ENCODE measurements at places on chromosomes 12 and 14.

- no peak for DNase-seq
Observed at GRCh38 chr12:125852116-125852515, 786.9 kb downstream of the AACS start.

- DNase-seq, result no peak
Observed at GRCh38 chr14:88790501-88791251, 2.1 kb downstream of the EML5 start.

- no peak for DNase-seq
Observed at GRCh38 chr12:18192119-18192518, 69.2 kb upstream of the PIK3C2G start.

DNA sequence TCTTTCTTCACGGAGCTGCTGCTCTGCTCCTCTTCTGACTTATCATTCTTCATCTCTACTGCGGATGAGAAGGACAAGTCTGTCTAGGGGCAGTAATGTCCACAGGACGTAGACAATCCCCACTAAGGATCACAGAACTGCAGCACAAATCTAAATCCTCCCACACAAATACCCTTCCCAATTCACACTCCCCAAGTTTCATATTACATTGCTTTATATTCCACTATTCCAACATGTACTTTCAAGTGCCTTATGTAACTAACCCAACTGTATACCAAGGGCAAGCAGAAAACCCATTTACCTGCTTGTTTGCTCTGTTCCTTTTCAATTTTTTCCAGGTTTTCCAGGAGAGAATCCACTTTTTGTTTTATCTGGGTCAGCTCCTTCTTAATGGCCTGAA is 55.6 kb upstream of the OR5AU1 start:
- DNase-seq, result no peak

DNA sequence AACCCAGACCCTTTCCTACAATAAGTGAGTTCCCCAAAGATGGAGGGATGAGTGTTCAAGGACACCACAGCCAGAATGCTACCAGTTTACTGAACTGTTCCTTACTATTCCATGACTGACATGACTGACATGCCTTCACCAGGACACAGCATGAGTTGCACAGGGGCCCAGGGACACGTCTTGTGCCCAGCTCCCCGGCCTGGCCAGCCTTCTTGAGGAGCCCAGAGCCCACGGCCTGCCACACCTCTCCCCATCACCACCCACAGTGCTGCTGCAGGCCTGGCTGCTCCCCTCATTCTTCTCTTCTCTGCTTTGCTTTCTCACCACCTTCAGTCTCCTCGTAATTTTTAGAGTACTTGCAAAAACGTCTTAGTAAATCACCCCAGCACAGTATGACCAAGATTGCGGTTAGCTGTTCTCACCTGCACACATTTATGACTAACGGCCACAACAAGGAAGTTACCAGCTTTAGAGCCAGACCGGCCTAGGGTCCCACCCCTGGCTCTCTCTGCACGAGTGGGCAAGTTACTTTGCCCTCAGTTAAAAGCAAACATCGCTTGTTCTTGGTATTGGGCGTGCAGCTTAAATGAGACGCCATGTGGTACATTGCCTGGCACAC is 18.5 kb downstream of the PPP2R5E start:
- DNase-seq, result no peak

DNA sequence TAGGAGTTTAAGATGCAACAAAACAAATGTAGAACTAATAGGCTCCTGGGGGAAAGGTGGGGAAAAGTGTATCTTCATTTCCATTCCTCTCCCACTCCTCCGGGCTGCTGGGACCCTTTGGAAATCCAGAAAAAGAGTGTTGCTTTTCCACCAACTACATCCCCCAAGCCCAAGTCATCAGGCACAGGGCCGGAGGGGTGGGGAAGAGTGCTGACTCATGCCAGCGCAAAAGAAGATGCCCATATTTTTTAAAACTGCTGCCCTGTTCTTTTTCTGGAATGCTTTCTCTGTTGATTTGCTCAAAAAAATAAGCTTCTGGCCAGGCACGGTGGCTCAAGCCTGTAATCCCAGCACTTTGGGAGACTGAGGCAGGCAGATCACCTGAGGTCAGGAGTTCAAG is 70.9 kb downstream of the TBK1 start:
- DNase-seq, result no peak

- DNase-seq, result no peak
Observed at GRCh38 chr12:63869656-63870055, 25.2 kb downstream of the SRGAP1 start.

DNA sequence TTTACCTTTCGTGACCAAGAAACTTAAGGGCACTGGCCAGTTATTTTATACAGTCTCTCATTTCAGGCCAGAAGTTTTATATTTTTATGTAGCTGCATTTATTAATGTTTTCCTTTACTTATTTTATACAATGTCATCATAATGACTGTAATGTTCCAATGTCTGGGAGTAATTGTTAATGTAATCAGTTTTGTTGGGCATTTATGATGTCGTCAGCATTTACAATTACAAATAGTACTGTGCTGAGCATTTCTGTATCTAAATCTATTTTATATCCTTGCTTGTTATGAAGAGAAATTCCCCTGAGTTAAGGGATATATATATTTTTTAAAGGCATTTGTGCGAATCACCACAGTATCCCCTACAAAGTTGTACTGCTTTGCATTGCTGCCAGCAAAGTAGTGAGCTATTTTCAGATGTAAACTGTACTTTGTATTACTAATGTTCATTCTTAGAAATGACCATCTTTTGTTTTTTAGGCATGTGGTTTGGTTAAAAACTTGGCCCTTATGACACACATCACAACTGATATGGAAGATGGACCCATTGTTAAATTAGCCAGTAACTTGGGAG is 74.4 kb downstream of the POLR3B start:
- DNase-seq, result no peak

DNA sequence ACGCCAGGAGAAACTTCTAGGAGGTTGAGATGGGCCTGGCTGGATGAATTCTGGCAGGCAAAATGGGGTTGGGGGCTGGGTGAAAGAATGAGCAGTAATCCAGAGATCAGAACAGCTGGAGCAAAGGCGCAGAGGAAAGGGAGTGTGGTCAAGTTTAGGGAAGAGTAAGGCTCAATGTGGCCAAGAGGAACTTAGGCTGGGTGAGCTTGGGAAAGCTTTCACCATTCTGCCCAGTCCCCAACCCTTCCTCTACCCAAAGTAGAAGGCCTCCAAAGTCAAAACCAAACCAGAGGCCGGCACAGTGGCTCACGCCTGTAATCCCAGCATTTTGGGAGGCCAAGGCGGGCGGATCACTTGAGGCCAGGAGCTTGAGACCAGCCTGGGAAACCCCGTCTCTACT is 10.2 kb upstream of the RABGGTA start:
- no peak for DNase-seq

DNA sequence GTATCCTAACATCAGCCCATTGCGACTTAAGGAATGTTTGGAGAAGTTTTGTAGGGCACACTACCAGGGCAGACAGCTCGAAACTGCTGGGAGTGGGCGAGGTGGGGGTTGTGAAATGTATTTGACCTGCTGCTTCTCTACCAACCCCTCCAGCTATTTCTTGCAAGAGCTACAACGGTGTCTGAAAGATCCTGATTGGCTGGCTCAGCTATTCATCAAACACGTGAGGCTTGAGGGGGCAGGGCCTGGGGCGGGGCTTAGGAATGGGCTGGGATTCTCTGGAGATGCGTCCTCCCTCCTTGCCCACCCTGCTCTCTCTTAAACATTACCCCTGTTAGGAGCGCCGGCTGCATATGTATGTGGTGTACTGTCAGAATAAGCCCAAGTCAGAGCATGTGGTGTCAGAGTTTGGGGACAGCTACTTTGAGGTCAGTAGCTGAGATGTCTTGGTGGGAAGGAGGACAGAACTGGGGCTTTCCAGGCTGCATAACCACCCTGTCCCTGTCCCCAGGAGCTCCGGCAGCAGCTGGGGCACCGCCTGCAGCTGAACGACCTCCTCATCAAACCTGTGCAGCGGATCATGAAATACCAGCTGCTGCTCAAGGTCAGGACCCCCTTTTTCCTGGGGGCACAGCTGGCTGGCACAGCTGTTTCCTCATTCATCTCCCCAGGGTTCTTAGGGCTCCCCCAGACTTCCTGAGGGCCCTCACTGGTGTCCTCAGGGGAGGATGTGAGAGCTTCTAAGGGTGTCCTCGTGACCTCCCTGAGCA is 3.1 kb downstream of the ARHGEF25 start:
- DNase-seq, result peak; percentile 90

DNA sequence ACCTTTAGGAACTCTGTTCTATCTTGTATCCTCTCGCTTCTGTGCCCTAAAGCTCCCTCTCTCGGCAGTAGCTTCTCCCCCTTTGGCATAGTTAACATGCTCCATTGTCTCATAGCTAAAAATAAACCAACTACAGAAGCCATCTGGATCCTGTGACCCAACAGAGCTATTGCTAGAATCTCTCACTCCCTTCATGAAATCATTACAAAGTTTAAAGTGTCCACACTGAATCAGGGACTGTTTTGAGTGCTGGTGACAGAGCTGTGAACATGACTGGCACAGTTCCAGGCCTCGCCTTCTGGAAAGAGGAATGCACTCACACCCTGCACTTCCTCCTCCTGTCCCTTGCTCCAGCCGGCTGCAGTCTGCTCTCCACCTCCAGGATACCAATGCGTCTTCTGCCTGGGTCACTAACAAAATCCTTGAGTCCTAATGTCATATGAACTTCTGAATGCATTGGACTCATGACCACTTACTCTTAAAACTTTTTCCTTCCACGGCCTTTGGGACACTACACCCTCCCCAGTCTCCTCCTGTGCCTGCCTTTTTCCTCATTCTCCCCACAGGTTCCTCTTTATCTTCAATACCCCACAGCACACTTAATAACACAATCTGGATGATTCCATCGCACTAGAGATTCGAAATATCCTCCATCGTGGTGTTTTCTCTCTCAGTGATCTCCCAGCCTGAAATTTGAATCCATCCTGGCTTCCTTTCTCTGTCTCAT is 13.2 kb downstream of the PLBD1 start:
- DNase-seq, result no peak

- DNase-seq, result no peak
Observed at GRCh38 chr12:119417440-119417839, 82.9 kb downstream of the CCDC60 start.

DNA sequence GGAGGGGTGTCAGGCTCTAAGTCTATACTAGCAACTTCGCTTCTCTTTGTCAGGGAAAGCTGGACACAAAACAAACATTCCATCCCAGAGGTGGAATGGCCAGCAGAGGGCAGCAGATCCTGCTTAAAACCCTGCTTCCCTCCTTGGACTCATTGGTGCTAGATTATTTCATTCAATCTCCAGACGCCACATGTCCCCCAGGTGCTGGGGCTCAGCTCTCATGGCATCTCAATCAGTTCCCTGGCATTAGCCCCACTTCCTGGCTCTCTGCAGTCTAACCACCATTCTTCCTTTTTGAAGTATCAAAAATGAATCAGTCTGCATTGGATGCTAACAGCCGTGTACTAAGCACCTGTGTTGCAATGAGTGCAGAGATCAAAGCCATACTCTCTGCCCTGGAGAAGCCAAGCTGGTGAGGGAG is 8.1 kb upstream of the PPP1R1A start:
- DNase-seq, result peak; percentile 64

GRCh38 chr14:35992816-35993683 is 166.9 kb downstream of the BRMS1L start:
- no peak for DNase-seq

DNA sequence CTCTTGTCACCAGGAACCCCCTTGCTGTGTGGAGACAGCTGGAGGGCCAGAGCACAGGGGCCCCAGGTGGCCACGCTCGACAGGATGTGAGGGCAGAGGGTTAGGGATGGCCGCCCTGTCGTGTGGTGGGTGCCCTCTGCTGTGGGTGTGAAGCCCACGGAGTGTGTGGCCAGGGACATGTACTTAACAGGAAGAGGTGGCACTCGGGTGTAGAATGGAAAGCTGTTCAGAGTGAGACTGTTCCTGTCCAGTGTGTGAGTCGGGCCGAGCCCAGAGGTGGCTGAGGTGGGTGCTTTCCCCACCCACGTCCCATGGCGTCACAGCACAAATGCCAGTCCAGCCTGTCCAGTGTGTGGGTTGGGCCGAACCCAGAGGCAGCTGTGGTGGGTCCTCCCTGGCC is 47.1 kb downstream of the FBRSL1 start:
- DNase-seq, result no peak

DNA sequence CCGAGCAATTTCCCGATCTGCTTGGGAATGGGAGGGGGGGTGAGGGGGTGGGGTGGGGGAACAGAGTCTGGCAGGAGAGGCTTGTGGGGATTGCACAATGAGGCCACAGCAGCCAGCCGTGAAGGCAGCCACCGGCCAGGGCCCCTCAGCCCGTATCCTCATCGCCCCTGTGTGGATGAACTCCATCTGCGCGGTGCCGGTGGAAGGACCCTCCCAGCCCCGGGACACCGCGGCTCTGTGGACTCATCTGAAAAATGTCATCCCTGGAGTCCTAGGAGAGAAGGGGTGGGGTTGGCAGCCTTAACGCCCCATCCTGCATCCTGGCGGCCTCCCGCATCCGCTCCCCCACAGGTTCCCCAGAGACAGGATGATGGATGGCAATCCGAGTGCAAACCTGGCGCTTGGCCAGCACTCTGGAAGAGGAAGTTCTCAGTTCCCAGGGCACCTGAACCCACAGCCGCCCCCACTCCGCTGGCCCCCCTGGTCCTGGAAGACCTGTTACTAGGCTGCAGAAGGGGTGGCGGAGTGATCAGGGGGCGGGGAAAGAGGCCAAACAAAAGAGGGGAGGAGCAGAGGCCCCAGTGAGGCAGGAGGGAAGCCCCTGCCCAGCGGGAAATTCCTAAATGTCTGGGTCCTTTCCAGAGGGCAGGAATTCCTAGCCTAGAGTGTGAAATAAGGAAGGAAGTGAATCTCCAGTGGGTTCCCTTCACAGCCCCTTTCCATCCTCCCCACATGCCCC is 1.2 kb upstream of the TNFAIP2 start:
- peak; percentile 65 for DNase-seq

DNA sequence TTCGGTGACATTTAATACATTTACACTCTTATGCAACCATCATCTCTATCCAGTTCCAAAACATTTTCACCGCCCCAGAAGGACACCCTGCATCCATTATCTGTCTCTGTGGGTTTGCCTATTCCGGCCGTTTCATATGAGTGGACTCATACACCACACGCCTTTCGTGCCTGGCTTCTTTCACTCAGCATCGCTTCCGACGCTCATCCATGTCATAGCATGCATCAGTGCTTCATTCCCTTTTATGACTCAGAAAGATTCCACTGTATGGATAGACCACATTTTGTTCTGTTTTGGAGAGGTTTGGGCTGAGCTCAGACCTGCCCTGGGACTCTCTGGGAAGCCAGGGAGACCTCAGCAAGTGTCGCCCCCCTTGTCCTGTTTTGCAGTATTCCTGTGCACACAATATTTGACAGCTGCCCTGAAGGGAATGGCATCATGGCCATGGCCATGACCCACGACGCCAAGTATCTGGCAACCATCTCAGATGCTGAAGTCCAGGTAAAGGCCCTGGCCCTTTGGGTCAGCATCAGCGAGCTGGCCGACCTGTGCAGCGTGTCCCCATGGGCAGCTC is 23.8 kb downstream of the CFAP251 start:
- no peak for DNase-seq

GRCh38 chr12:25993901-25994651 is 35.6 kb downstream of the RASSF8 start:
- DNase-seq, result no peak

- DNase-seq, result no peak
Observed at GRCh38 chr12:68825569-68826217, 17.7 kb downstream of the MDM2 start.
